ENCODE measurements at places on chromosomes 16 and 17.

GRCh38 chr17:58520843-58521430 lies 6.5 kb upstream of the MTMR4 start:
- DNase-seq = peak; percentile 36

GRCh38 chr16:75774197-75774596 lies 47.9 kb upstream of the CPHXL start:
- DNase-seq = no peak

DNA sequence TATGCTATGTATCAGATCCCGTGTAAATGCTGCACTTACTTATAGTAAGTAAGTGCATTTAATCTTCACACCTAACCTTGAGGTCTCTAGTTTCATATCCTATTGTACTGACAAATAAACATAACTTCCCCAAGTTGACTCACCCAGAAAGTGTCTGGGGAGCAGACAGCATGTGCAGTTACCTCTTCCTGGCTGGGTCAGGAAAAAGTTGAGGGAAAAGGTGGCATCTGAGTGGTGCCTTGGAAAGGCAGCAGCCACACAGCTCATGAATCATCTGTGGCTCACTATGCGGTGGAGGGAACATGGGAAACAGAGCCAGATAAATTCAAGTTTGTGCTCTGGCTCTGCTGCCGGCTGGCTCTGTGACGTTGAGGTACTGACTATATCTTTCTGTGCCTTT lies 382.0 kb upstream of the DYNLRB2 start:
- peak; percentile 80 for DNase-seq

GRCh38 chr16:31286421-31287032 lies 26.8 kb downstream of the ITGAM start:
- DNase-seq = no peak

DNA sequence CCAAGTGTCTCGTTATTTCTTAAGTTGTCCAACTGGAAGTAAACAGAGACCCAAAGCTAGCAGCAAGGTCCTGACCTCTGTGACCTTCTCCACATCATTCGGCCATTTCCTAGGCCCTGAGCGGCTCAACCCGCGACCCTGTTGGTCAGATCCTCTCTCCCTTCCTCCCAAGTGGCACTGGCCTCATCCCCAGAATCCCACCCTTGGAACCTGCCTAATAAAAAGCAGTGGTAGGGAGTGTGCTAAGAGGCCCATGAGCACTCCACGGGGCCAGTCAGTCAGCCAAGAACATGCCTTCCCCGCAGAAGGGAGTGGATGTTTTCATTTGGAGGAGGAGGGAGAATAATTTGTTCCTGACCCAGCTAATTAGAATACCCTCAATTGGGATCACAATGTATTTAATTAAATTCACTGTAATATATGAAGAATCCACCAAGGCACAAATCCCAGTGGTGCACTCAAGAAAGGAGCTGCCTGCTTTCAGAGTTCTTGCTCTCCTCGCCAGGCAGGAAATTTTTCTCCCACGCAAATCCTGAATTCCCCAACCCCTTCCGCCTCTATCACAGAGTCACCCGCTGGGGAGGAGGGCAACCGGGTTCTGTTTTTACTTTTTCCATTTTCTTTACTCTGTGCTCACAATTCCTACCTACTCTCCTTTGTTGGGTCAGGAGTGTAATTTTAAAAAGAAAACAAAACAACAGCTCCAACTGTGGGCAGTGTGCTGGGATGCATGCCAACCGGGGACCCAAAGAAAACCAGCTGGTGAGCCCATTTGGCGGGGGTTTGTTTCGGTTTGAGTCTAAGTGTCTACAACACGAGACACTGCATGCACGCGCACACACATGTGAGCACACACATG lies 153.4 kb downstream of the ZFHX3 start:
- peak; percentile 80 for DNase-seq

DNA sequence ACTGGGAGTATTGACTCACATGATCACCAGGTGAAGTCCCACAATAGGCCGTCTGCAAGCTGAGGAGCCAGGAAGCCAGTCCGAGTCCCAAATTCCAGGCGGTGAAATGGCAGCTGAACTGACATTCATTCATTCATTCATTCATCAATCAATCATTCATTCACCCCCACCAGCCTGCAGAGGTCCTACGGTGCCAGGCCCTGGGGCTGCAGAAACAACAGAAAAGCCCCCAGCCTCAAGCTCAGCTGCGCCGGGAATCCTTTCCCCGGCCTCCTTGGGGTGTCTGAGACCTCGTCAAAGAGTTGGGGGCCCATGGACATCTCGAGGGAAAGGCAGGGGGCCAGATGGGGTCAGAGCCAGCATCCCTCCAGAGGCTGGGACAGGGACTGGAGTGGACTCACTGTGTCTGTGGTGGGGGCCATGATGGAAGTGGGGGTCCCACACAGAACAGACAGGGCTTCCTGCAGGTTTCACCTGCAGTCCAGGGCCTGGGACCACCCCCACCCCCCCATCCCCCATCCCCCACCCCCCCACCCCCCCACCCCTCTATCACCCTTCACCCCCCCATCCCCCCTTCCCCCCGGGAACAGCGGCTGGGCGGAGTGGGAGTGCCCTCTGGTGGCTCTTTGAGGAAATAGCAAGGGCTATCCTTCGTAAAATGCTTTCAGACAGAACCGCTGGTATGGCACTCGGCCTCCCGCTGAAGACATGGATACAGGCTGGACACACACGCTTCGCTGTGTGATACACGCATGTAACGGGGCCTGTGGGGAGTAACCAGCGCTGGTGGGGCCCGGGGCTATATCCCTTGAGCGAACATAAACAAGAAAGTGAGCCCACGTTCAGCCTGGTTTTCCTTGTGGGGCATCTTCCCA lies 8.5 kb upstream of the ZC3H18 start:
- peak; percentile 60 for DNase-seq

DNA sequence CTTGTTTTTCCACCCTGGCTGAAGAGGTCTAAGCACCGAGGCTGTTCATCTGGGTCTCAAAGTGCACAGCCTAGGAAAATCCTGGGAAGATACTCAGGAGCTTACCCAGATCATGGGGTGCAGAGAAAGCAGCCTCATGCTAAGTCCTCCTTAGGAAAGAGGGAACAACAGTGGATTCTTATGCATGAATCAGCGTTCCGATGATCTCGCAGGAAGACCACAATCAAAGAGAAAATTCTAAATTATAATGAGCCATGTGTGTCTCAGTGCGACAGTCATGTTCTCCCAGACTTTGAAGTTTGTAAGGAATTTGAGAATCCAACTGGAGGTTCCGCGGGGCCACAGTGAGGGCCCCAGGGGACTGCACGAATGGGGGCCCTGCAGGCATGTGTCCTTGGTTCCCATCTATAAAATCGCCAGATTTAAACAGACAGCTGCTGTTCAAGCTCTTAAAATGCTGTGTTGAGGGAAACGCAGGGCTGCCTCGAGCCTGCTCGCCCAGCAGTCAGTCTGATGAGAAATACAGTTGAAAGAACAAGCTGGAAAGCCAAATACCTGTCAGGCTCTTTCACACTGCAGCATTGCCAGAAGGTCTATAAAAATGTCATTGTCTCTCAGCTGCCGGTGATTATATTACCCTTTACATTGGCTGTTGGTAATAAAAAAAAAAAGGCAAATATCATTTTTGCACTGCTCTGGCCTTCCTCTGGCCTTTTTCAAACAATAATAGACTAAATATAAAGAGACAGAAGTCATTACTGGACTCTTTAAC lies 152.1 kb downstream of the PMP22 start:
- DNase-seq = no peak

DNA sequence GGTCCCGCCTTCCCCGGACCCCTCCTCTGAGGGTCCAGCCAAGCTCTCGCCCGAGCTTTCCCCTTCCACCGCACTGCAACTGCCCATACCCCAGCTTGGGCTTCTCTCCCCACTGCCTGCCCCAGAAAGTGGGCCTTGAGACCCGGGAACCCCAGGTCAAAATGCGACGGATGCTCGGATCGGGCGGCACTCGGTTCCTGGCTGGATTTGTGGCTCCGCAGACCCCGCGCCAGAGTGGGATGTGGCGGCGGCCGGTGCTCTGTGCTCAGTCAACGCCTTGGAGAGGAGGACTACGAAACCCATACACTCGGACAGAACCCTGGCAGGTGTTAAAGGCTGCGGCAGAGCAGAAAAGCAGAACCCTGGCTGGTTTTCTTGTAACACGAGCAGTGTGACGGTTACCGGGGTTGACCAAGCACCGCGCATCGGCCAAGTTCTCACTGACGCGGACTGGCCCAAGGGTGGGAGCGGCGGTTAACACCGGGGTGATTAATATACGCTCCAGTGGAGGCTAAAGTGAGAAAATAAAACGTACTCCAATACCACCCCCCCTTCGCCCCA lies 885 bp upstream of the SLFN13 start:
- DNase-seq = peak; percentile 8

DNA sequence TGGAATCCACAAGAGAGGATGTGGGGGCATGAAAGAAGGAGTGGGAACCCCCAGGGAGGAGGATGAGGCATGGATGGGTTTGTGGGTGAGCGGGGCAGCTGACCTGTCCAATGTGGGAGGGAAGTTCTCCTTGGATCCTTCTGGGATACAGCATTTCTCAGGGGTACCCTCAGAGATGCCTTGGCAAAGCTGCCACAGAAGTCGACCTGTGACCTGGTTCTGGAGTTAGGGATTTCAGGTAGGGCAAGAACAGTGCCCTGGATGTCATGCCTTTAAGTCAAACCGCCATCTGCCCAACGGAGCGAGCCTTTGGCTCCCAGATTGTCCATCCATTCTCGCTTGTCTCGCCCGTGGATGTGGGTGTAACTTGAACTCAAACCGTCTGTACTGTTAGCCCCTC lies 30.0 kb downstream of the WSCD1 start:
- no peak for DNase-seq

DNA sequence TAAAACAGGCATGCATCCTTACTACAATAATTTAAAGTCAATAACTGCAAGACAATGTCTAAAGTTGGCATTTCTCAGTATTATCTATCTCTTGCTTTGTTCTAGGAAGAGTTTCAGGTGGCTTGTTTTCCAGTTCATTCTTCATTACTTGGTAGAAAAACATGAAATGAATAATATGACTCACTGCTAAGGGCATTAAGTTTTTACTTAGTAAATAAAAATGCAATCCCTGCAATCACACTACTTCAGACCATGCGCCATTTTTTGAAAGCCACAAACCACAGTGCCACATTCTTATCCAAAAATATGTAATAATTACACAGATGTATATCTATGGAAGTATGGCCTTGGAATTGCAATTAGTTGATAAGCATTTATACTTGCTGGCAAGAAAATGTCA lies 55.4 kb downstream of the CREBBP start:
- peak; percentile 54 for DNase-seq

DNA sequence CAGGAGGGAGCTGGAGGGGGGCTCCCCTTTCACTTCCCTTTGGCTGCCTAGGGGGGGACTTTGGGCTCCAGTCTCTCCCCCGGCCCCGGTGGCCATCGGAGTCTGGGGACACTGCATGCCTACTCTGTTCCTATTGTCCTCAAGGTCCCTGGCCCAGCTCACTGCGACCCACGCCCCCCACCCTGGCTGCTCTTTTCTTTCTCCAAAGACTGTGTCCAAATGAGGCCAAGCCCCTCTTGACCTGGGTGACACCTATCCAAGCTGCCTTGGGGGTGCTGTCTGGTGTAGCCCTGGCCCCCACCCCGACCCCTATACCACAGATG lies 12.9 kb downstream of the UBALD1 start:
- DNase-seq = no peak

- DNase-seq = no peak
Measured at GRCh38 chr17:63075969-63076368, 109.9 kb downstream of the TANC2 start.

GRCh38 chr17:15031975-15032374 lies 233.2 kb downstream of the PMP22 start:
- DNase-seq = no peak

- DNase-seq = no peak
Measured at GRCh38 chr17:13008461-13008860, 9.4 kb downstream of the ELAC2 start.

DNA sequence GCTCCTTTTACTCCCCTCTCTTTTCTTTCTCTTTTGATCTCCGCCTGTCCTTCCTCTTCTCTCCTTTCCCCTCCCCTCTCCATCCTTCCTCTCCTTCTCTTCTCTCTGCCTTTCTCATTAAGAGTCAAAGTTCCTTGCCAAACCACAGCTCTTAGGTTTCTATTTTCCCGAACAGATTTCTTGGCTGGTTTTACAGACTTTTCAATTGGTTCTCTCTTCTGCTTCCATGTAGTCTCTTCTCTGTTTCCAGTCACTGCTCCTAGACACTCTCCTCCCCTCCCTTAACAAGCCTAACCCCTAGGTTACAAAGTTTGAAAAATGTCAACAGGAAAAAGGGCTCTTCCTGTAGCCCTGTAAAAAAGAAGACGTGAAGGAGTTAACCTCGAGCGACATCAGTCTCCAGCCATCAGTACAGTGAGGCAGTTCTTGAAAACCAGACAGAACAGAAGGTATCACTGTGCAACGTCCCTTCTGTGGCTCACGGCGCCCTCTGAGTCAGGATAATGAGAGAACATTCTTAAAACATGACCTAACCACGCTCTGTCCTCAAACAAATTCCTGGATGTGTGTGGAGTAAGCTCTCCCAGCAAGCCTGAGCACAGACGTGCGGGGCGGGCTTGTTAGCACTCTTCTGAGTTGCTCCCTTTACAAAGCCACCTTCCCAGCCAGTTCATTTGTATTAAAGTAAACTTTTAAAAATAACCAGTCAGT lies 11.6 kb upstream of the MARCHF10 start:
- peak; percentile 96 for DNase-seq

DNA sequence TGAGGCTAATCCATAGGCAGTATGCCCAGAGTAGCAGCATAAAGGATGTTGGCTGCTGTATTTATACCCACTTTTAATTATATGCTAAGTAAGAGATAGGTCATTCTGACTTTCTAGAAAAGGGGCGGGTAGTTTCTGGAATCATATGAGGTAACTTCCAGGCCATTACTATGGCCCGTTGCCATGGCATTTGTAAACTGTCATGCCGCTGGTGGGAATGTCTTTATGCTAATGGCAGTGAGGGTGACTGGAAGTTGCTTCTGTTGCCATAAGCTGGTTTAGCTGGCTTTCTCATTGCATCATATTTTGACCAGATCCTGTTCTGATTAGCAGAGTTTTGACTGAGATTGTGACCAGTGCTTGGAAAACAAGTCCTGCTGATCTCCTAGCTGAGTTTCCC lies 929.6 kb upstream of the CDH8 start:
- no peak for DNase-seq

GRCh38 chr17:27461192-27461859 lies 5.1 kb downstream of the KSR1 start:
- DNase-seq = peak; percentile 43

All from cardiac fibroblast (primary cell).